ENCODE measurements at places on chromosomes 3 and 15.

DNA sequence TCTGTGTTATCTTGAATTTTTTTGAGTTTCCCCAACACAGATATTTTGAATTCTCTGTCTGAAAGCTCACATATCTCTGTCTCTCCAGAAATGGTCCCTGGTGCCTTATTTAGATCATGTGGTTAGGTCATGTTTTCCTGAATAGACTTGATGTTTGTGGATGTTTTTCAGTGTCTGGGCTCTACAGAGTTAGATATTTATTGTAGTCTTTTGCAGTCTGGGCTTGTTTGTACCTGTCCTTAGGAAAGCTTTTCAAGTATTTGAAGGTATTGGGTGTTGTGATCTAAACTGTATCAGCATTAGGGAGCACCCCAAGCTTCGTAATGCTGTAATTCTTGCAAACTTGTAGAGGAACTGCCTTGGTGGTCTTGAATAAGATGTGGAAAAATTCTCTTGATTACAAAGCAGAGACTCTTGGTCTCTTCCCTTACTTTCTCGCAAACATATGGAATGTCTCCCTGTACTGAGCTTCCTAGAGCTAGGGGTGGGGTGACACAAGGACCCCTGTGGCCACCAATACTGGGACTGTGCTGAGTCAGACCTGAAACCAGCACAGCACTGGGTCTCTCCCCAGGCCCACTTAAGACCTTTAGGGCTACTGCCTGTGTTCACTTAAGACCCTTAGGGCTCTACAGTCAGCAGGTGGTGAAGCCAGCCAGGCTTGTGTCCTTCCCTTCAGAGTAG is 26.5 kb downstream of the TM4SF18 start:
- no peak for DNase-seq

DNA sequence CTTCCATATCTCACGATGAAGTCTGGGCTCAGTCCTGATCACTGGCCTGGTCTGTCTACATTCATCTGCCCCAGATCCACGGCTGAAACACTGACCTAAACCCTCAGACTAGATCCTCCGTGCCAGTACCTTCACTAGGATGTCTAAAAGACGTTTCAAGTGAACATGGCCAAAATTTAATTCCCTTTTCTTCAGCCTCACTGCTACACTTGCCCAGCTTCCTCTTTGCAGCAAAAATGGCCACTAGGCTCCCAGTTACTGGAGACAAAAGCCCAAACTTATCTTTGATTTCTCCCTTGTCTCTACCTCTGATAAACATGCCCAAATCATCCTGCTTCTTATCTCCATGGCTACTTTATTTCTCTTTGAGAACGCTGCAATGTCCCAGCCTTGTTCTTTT is 1.7 kb downstream of the RASSF1 start:
- no peak for DNase-seq

- peak; percentile 23 for DNase-seq
Measured at GRCh38 chr3:74599564-74599963, 14.9 kb downstream of the CNTN3 start.

GRCh38 chr15:93866948-93867347 is 364.4 kb upstream of the MCTP2 start:
- DNase-seq: no peak

- no peak for DNase-seq
Measured at GRCh38 chr3:183564046-183564445, 8.5 kb upstream of the KLHL6 start.

DNA sequence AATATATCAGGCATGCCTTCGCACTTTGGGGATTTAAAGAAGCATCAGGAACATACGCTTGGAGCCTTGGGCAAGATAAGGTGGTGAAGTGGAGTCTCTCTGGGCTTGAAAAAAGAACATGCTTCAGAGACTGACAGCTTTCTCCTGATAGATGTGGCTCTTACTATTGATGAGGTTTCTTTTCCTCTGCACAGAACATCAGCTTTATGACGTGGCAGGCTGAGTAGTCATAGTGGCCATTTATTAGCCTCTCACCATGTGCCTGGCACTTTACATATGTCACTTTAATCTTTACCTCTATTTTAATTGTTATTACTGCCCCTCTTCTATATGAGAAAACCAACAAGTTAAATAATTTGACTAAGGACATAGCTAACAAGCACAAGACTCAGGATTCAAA is 19.0 kb upstream of the LRRC58 start:
- no peak for DNase-seq

DNA sequence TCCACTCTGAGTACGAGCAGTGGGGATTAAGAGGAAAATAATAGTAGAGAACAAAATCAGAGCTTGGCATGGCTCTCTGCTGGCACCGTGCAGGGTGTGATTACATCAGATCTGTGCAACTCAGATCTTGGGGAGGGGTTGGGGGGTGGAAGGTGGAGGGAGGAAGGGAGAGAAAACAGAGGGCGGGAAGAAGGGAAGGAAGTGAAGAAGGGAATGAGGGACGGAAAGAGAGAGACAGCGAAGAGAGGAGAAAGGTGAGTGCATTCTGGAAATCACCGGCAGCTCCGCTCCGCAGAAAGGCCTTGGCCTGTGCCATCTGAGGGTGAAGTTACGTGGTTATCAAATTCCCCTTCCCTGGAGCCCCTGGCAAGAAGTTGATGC is 31.0 kb upstream of the ADAMTS17 start:
- DNase-seq: no peak
